ENCODE measurements at places on chromosomes 4 and X. TPM values are rescaled to one million over a fixed set of nuclear protein-coding genes. Genes with fewer than 3 reads are reported as not detected.

CLCN5 gene
- polyA plus RNA-seq = 87.5 TPM

SOWAHB gene
- 0.05 TPM for polyA plus RNA-seq

ARX gene
- polyA plus RNA-seq = 5.7 TPM

SH3D19 gene
- 27.9 TPM for polyA plus RNA-seq

MGAT4D gene
- not detected for polyA plus RNA-seq
